ENCODE measurements at places on chromosomes 16 and 17. TPM values are rescaled to one million over a fixed set of nuclear protein-coding genes. Genes with fewer than 3 reads are reported as not detected.

GRCh38 chr17:9211133-9211765, 189.9 kb downstream of the NTN1 start:
- no peak for DNase-seq

DNA sequence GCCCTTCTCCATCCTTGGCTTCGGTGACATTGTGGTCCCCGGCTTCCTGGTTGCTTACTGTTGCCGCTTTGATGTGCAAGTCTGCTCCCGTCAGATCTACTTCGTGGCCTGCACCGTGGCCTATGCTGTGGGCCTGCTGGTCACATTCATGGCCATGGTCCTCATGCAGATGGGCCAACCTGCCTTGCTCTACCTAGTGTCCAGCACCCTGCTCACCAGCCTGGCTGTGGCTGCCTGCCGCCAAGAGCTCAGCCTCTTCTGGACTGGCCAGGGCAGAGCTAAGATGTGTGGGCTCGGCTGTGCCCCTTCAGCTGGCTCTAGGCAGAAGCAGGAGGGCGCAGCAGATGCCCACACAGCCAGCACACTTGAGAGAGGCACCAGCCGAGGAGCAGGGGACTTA, 1.5 kb downstream of the SPPL2C start:
- no peak for DNase-seq

GRCh38 chr16:49487746-49488145, 114.1 kb downstream of the C16orf78 start:
- no peak for DNase-seq

GRCh38 chr16:79261944-79262552, 338.5 kb downstream of the MAF start:
- DNase-seq, result no peak

- no peak for DNase-seq
These were observed 413.5 kb downstream of the CPPED1 start for GRCh38 chr16:12390074-12390605.

GRCh38 chr17:47732399-47733046, 513 bp upstream of the TBX21 start:
- DNase-seq, result no peak

UTS2R gene
- polyA plus RNA-seq, result 0.91 TPM

P2RX5 gene
- polyA plus RNA-seq, result 1.6 TPM

DNA sequence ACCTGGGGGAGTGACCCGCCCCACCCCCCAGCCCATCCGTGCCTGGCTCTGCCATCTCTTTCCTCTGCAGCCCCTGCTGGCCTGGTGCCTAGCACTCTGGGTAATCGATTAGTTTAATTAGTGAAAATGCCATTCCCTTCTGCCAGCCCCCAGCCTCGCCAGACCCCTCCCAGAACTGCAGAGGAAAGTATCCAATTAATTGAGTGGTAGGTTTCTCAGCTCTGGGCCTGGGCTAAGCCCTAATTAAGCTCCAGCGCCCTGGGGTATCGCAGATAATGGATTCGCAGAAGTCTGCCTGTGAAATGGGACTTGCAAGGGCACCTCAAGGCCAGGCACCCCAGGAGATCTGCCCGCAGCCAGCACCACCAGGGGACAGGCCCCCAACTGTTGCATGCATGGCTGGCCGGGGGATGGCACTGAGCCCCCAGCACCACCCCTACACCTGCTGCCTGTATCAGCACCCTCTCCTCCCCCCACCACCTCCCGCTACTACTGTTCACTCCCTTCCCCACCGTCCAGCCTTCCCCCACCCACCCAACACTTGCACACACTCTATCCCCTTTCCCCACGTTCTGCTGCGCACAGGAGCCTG, 19.7 kb upstream of the SPPL2C start:
- no peak for DNase-seq

DNA sequence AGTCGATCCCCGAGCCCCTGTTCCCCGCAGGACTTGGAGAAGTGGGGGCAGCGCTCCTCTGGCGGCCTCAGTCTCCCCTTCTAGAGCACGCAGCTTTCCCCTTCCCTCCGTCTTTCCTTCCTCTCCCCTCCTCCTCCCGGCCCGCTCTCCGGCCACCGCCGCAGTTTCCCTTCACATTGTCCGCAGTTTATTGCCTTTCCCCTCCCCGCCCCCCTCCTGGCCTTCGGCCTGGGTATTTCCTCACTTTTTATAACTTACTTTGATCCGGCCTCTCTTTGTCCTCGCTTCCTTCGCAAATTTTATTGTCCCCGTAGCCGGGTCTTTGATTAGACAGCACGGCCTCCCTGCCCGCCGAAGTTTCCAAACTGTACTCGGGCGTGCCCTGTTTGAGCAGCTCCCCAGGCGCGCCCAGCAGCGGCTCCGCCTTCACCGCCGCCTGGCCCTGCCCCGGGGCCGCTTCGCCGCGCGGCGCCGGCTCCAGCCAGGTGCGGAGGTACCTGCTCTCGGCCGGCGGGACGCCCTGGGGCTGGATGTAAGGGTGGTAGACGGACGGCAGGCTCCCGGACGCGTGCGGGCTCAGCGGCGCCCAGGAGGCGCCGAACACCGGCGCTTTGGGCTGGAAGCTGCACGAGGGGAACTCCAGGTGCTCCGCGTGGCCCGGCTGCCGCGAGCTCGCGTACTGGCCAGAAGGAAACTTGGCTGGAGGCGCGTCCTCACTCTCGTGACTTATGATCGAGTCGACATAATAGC, 488 bp downstream of the HOXB9 start:
- no peak for DNase-seq

- no peak for DNase-seq
These were observed 389.8 kb downstream of the HS3ST3B1 start for GRCh38 chr17:14690704-14691103.

- DNase-seq, result no peak
These were observed 4.4 kb upstream of the OR1F1 start for GRCh38 chr16:3183445-3184139.

GRCh38 chr17:79948406-79948944, 87.2 kb downstream of the TBC1D16 start:
- no peak for DNase-seq

NECAB2 gene
- polyA plus RNA-seq, result 3.2 TPM

- DNase-seq, result no peak
These were observed 60.8 kb downstream of the WIPI1 start for GRCh38 chr17:68396226-68397107.

- DNase-seq, result peak; percentile 72
These were observed 6.8 kb upstream of the NOTUM start for GRCh38 chr17:81967533-81968395.

PRAC1 gene
- not detected for polyA plus RNA-seq

- DNase-seq, result no peak
These were observed 18.5 kb downstream of the CCDC42 start for GRCh38 chr17:8725881-8726876.

GRCh38 chr16:84115919-84116719, 623 bp downstream of the MBTPS1 start:
- DNase-seq, result peak; percentile 33

DNA sequence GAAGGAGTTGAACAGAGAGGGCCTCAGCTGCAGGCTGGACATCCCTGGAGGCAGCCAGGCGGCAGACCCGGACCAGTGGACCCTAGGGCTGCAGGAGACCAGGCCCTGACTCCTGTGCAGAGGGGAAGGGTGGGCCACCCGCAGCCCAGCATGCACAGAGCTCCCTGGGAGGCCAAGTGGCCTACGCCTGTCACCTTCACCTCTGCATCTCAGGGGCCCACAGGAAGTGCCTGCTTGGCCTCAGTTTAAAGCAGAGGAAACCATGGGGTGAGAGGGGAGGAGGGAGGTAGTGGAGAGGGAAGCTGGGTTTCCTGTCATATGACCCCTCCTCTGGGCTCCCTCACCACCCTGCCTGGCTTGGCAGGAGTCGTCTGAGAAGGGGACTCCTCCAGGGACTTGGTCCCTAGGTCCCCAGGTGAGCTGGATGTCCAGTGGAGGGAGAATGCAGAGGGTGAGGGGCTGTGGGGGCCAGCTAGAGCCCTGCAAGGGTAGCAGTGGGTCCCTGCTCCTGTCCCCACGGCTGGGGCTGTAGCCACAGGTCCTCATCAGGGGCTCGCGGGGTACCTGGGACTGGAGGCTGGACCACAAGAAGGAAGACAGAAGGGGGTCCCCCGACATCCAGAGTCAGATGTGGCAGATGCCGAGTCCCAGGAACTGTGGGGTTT, at the start of gene TMC8:
Gene TMC8 (plus strand): TSS at position 335 of the 665 bp plus-strand sequence. CDS start 818 bp downstream, outside the sequence.
- DNase-seq, result no peak

GRCh38 chr17:82088838-82089722, 9.0 kb downstream of the FASN start:
- no peak for DNase-seq
